NCI-H1417 treated with DMSO at 0.1 percent for 48 hours (cell line): ENCODE measurements at places on chromosomes 7 and 10.

DNA sequence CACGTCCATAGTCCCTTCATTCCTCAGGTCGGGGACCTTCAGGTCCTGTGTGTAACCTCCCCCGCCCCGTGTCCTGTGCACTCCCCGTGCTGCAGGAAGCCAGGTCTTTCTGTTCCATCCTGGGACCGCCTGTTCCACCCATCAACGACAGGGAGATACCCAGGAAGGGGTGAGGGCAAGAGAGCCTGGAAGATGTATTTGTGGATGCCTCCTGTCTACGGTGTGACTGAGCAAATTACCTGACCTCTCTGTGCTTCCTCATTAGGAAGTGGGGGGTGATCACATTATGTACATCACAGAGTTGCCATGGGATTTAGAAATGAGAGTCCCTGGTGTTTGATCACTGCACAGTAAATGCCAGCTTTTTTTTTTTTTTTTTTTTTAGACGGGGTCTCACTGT is 46.3 kb downstream of the GRID2IP start:
- DNase-seq, result no peak

DNA sequence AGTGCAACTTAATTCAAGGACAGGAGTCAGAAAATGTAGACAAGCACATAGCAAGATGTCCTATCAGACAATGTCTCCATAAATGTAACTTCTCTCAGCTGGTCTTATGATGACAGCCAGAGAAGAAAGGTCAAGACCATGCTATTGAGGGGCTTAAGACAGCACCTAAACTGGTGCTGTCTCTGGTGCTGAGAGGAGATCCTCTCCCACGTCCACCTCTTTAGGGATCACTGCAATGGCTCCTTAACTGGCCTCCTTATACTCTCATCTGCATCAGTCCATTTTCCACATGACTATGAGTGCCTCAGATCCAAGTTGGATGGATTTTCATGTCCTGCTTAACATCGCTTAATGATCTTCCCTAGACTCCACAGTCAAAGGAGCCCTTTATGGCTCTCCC is 210.6 kb downstream of the ARL4A start:
- DNase-seq, result no peak

DNA sequence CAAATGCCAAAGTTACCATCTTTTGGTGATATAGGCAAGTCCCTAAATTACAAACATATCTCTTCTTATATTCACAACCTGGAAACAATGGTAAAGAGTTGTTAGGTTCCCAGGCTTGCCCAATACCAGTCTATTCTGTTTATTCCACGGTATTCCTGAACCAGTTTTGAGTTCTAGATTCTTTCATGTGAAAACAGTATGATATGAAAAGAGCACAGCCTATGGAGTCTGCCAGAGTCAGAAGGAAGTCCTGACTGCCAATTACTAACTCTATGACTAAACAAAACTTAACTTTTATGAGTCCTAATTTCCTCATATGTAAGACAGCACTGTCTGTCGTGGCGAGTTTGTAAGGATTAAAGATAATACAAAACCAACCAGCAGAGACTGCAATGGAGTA is 5.6 kb downstream of the ABI1 start:
- DNase-seq, result no peak

DNA sequence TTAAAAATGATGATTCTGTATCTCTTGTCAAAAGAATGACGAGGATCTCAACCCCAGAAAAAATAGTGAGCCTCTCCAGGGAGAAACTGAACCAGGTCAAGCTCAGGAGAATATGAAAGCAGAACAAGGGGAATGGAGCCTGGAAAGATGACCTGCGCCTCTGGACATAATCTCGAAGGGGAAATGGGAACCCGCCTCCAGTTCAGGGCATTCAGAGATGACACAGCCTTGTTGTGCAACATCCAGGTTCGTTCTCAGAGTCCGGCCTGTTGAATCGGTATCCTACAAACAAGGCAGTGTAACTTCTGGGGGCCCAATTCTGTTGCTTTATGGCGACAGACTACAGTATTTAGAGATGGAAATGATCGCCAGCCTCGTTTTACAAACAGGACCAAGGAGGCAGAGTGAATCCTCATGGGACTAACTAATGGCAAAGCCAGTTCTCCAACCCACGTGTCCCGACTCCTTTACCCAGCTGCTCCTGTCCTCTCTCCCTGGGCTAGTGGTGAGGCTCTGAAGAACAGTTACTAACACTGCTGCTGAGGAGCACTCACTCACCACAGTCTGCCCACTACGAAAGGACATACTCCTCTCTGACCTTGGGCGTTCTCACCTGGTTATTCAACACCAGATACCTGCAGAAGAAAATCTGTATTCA is 67.6 kb downstream of the JAZF1 start:
- no peak for DNase-seq

DNA sequence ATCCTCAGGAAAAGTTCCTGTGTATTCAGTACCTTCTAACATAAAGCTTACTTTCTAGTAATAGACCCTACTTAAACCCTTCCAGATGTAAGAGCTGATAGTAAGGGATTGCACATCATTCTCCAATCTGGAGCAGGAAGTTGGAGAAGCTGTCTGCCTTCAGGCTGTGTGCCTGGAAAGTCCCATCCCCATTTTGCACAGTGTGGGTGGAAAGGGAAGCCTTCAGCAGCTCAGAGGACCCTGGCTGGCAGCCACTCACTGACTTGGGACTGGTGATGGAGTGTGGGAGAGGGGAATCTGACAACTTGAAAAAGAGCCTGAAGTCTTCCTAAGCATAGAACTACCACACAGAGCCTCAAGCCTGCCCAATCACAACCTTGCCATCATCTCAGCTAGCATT is 164.1 kb upstream of the ADO start:
- DNase-seq, result no peak

DNA sequence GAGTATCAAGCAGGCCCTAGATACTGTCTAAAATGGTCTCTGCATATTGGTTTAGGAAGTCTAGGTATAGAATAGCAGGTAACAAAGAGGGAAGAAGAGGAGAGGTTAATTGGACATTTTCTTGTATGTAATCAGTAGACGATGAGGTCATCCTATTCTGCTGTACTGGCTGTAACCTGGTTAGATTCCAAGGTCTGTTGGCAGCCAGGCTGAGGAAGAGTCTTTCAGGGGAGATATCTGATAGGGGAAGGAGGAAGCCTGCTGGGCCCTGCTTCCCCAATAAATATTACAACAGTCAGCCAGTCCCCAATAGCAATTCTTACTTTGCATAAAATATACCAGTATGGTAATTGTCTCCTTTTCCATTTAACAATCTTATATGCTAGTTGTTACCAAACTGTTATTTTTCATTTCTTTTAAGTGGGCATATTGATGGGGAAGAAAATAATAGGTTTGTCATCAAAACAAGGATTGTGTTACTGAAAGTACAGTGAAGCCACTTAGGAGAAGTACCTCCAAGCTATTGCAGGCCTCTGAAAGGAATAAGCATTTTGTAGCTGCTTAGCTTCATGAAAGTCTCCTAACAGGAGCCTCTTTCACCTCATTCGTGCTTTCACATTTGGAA is 186.4 kb downstream of the LRRC4 start:
- no peak for DNase-seq

- DNase-seq, result no peak
Observed at GRCh38 chr10:103701380-103702222, 153.8 kb downstream of the SH3PXD2A start.

- no peak for DNase-seq
Observed at GRCh38 chr7:153472516-153472915, 579.7 kb upstream of the DPP6 start.

DNA sequence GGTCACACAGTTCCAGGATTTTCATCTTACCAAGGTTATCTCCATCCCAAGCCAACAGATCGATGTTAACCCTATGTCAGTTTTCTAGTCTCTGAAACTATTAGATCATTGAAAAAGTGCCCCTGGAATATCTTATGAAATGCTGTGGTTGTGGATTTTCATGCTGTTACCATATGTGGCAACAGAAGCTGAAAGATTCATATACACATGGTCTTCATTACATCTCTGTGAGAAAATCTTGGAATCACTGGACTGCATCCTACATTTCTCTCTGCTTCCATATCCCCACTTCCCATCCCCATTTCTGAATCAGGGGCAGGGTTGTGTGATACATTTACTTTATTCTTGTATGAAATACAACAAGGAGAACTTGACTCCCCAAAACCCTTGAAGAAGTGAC is 146.1 kb downstream of the SLC16A9 start:
- no peak for DNase-seq

GRCh38 chr10:129531969-129532660 is 65.1 kb downstream of the MGMT start:
- no peak for DNase-seq

DNA sequence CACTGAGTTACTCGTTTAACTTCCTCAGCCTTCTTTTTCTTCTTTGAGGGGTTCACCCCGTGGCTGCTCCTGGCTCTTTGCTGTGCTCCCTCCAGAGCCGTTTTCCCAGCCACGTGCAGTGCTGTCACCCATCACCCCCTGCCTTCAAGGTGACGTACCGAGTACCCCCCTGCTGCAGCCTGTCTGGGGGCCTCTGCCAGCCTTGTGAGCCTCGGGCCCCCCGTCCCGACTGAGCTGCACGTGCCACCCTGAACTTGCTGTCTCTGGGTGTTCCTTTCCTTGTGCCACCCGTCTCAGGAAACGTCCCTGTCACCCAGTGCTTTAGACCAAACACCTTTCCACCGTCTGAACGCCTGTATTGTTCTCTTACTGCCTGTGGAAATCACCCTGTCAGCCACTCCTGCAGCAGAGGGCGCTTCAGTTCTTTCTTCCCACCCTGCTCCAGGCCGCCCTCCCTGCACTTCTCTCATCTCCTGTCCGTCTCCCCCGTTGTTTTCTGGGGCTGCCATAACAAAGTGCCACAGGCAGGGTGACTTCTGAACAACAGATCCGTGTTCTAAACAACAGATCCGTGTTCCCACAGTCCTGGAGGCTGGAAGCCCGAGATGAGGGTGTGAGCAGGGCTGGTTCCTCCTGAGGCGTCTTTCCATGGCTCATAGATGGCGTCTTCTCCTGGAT is 44.6 kb downstream of the WDR37 start:
- no peak for DNase-seq

DNA sequence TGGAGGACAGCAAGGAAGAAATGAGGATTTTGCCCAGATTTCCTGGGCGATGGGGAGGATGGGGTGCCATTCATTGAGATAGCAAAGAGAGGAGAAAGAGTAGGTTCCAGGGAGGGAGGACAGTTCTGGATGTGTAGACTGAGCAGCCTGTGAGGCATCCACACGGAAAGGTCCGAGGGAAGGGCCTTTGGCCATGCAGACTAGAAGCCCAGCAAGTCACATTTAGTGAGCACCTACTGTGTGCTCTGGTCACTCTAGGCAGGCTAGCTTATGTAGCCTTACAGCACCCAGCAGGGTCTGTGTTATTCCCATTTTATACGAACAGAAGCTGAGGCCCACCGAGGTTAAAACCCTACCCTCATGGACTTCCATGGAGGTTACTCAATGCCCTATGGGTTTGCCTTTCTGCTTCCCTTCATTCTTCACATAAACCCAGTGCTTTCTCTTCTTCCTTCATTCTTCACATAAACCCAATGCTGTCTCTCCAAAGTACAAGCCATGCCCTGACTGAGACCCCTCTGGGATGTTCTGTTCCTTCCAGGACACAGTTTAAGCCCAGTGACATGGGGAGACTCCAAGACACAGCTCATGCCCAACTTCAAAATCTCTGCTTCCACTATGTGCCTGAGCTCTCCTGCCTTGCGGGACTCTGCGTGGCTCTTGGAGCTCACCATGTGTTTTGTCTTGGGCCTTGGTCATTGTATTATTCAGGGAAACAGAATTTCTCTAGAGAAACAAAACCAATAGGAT is 13.7 kb downstream of the IL2RA start:
- DNase-seq, result no peak

- no peak for DNase-seq
Observed at GRCh38 chr7:108200326-108200725, 70.2 kb upstream of the LAMB4 start.

- no peak for DNase-seq
Observed at GRCh38 chr7:42677751-42678699, 233.8 kb downstream of the C7orf25 start.

DNA sequence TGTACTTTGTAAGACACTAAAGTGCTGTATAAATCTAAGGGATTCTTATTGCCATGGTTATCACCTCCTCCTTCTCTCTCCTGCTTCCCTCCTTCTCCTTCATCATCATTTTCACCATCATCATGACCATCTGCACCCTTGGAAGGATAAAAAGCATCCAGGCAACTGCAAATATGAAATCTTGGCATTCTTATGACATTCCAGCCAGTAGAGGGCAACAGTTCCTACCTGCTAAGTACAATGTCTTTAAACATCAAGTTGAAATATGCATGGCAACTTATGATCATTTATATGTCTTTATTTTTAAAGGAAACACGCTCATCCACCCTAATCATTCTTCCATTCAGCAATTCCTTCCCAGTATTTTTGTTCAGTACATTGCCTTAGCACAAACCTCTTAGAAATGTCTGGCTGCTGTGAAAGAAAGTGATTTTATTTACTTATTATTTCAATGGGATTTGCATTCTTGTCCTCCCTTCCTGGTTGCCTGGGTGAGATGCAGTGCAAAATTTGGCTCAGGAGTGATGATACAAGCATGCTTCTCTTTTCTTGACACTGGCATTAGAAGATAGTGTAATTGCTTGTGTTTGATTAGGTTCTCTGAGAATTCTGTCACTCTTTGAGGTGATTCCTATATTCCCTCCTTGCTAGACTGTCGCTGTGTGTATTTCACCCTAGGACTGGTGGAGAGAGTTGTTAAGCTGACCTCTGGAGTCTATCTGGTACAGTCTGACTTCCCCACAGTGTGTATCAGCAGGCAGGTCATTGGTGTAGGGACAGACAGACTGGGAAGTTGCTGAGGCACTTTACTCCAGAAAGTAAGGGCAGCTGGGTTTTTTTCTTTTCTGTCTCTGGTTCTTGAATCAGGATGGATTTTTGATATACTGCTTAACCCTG is 188.5 kb upstream of the BMPER start:
- peak; percentile 12 for DNase-seq

GRCh38 chr7:111292026-111292470 is 201.1 kb downstream of the LRRN3 start:
- DNase-seq, result no peak

DNA sequence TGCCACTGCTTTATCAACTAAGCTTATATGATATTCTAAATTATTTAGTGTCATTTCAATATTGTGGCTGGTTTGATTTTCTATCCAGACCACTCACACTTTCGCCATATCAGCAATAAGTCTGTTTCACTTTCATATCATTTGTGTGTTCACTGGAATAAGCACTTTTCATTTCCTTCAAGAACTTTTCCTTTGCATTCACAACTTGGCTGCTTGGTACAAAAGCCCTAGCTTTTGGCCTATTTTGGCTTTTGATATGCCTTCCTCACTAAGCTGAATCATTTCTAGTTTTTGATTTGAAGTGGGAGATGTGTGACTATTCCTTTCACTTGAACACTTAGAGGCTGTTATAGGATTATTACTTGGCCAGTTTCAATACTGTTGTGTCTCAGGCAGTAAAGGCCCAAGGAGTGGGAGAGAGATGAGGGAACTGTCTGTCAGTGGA is 120.9 kb upstream of the NAMPT start:
- no peak for DNase-seq

DNA sequence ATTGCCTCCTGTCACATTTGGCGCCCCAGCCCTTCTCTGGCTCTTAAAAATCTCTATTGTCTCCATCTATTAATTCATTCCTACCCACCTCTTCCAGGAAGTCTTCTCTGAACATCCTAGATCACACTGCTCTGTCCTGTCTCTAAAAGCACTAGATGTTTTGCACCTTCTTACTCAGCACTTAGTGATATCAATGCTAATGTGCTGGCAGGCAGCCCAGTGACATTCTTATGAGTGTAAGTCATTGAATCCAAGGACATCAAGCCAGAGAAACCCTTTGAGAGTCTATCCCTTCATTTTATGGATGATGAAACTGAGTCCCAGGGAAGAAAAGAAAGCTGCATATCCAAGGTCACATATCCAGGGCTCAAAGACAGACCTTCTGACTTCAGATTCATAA is 48.3 kb upstream of the PAX2 start:
- DNase-seq, result no peak
